ENCODE measurements at places on chromosomes 13 and 19. TPM values are rescaled to one million over a fixed set of nuclear protein-coding genes. Genes with fewer than 3 reads are reported as not detected.

- DNase-seq, result no peak
Measured at GRCh38 chr19:1169411-1169791, 4.7 kb downstream of the SBNO2 start.

- no peak for DNase-seq
Measured at GRCh38 chr13:35690581-35691207, 214.2 kb upstream of the MAB21L1 start.

- no peak for DNase-seq
Measured at GRCh38 chr19:18682807-18683108, 722 bp upstream of the CRTC1 start.

GRCh38 chr13:30718661-30719524 lies 16.4 kb upstream of the ALOX5AP start:
- no peak for DNase-seq

GRCh38 chr13:28121224-28121623 lies 17.1 kb upstream of the PAN3 start:
- no peak for DNase-seq

ACOD1 gene
- total RNA-seq, result not detected

KLK10 gene
- total RNA-seq, result not detected

DNA sequence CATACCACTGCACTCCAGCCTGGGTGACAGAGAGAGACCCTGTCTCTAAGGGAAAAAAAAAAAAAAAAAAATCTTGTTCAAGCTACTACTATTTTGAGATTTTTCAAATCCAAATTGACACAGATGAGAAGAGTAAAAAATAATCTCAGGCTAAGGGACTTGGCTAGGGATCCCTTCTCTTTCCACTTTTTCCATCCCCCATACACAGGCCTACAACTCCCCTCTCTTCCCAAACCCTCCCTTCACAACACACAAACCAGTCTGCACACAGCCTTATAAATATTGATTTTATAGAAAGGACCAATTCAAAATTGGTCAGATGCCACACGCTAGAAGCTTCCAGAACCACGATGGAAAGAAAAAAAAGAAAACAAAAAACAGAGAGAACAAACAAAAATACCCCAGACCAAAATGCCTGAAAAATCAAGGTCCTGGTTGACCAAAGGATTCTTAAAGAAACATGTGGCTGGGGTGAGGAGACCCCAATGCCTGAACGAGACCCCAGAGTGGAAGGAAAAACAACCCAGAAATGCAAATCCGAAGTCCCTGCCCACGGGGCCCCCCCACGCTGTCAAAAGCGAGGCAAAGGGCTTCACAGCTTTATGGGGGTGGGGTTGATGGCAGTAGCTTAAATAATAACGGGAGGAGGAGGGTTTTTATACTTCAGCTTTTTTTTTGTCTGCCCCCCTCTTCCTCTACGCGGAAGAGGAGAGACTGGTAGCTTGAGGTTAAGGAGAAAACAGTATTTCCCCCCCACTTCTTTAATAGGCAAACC lies 18.1 kb downstream of the QPCTL start:
- no peak for DNase-seq

DNA sequence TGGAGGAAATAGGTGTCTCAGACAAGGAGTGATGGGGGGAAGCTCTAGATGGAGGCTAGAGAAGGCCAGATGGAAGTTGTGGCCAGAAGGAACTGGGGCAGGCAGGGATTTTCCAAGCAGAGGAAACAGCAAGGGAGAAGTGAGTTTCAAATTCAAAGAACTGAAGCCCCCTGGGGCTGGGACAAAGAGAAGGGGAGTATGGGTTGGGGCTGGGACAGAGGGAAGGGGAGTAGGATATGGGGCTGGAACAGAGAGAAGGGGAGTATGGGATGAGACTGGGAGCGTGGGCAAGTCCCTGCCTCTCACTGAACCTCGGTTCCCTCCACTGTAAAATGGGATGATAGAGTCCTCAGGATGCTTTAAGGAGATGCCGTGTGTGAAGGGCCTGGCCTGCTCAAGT lies 1.9 kb upstream of the GTF2F1 start:
- DNase-seq, result no peak

GRCh38 chr19:18280247-18281081 lies 958 bp downstream of the JUND start:
- DNase-seq, result peak; percentile 49

SLITRK6 gene
- total RNA-seq, result 3.6 TPM

- DNase-seq, result no peak
Measured at GRCh38 chr13:80888390-80888789, 547.5 kb upstream of the SPRY2 start.

GRCh38 chr13:21061029-21061763 lies at the start of gene LATS2:
LATS2 (minus strand) TSS chr13:21061586; CDS start chr13:21046026, 15,560 bp downstream.
- peak; percentile 94 for DNase-seq

ZNF285 gene
- total RNA-seq, result 14.3 TPM

DNA sequence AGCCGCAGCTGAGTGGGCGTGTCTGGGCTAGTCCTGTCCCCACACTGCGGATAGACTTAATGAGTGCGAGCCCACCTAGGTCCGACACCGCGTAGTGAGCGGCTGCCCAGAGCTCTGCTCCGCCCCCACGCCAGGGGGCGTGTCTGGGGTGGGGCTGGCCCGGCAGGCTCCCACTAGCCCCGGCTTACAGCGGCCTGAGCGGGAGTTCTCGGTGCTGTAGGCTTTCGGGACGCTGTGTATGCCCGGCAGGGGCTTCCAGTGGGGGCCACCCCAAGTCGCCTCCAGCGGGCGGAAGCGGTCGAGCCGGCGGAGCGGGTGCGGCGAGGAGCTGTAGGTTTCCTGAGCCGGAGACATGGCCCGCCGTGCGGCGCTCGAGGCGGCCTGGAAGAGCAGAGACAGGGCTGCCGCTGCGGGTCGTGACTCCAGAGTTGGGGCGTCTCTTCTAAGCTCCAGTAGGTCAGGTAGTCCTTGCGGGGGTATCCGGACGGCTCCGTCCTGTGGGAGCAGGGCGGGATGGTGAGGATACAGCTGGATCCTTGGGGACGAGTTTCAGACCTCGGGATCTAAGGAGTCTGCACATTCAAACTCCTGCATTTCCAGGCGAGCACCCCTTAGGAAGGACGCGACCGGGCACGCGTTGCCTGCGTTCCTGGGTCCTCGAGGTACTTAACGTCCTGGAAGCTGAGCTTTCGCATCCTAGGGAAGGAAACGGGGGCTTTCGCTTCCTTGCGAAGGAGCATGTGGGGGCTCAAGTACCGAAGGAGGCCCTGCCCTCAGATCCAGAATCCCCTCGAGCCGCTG lies 1.2 kb downstream of the CGB7 start:
- DNase-seq, result peak; percentile 51

- no peak for DNase-seq
Measured at GRCh38 chr13:30638301-30638700, 20.6 kb downstream of the USPL1 start.

RNASEH2A gene
- total RNA-seq, result 37.4 TPM

OLFM4 gene
- not detected for total RNA-seq

- no peak for DNase-seq
Measured at GRCh38 chr13:31982124-31982523, 49.5 kb upstream of the FRY start.

HSPB6 gene
- 0.33 TPM for total RNA-seq

- DNase-seq, result no peak
Measured at GRCh38 chr13:52644108-52644507, 1.9 kb downstream of the HNRNPA1L2 start.

GRCh38 chr13:48405875-48406274 lies 7.0 kb downstream of the LPAR6 start:
- no peak for DNase-seq

DNA sequence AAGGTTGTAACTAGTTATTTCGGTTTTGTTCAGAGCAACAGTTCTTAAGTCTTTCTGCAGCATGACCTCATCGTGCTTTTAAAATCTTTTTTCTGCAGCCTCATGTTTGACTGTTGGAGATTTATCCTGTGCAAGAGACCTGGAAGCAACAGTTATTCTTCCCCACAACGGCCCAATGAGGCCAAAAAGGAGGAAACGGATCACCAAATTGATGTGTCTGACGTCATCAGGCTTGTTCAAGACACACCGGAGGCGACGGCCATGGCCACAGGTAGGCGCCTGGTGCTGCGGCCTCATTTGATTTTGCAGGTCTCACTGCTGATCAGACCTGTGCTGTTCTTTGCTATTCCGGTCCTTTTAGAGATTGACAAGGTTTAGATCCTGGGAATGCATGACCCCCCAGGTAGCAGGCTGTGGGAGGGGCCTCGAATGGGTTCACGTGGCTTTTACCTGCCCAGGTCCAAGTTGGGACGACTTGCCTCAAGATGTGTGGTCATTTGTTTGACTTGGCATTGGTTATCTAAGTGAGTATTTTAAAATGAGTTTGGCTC lies 66.8 kb upstream of the MCF2L start:
- DNase-seq, result no peak

SIGLEC7 gene
- not detected for total RNA-seq

CHAF1A gene
- total RNA-seq, result 48.2 TPM

ZNF440 gene
- 21.9 TPM for total RNA-seq

DNA sequence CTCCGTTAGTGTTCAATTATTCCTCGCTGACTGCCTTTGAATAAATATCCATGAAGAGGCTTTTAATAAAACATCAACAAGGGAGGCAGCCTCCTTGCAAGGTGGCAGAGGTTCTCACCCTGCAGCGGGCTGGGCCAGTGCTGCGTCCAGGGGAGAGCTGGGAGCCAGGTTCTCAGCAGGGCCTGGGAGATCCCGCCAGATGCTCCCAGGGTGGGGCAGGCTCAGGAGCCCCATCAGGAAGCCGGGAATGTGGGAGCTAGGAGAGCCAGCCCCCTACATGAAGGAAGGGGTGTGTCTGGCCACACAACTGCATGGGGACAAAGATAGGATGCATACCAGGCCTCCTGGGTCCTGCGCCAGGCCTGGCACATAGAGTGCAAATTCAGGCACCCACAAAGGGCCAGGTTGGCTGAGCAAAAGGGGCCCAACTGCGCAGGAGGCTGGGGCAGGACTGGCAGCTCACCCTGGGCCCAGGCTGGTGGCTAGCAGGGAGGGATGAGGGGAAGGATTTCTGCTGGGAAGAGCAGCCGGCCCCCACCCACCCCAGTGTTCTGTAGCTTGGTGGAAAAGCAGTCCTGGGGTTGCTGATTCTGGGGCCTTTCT lies 22.8 kb downstream of the VSTM2B start:
- no peak for DNase-seq

DNA sequence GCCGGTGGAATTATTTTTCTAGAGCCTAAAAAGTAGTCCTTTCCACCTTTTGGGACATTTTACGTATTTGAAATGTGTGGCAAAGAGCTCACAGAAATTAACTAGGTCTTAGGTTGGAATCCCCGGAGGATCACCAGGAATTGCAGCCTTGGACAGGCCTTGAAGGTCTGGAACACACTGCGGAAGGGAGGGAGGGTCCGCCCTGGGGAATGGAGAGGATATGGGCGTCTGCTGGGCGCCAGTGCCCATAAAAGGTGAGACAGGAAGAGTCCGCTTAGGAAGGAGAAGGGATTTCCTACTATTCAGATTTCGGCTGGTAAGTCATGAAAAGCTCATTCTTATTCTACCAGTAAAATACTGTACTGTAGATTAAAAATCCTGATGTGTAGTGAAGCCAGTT lies 111.9 kb downstream of the COL4A2 start:
- DNase-seq, result no peak

- no peak for DNase-seq
Measured at GRCh38 chr13:20583803-20584293, 16.9 kb downstream of the IFT88 start.

- DNase-seq, result no peak
Measured at GRCh38 chr19:32837531-32837930, 32.0 kb downstream of the SLC7A9 start.

PGLYRP1 gene
- not detected for total RNA-seq

- DNase-seq, result no peak
Measured at GRCh38 chr19:40519352-40520322, 52.8 kb downstream of the SPTBN4 start.

DNA sequence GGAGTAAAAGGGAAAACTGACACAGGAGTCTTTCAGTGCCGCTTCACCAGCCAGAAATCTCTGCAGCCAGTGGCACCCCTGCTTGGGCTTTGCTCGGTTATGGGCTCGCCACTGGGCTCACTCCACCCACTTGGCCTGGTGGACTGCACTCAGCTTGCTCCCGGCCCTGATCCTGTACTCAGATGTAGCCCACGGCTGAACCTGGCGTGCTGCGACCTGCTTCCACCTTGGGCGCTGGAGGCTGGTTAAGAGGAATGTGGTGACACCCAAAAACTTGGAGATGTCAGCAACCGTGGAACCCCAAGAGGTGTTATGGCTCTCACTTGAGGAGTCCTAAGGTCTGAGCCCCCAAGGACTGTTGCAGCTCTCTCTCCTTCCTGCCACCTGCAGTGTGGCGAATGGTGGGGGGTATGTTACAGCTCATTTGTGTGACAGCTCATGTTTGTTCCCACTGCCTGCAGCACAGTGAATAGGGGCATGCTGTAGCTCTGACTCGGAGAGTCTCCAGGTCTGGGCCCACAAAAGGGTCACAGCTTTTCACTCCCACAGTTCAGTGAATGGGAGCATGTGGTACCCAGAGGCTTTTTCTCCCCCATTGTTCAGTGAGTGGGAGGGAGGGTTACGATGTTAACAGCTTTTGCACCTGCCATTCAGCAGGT lies 1124.5 kb upstream of the ATXN8OS start:
- no peak for DNase-seq

- no peak for DNase-seq
Measured at GRCh38 chr13:51361106-51361505, 21.6 kb downstream of the SERPINE3 start.

GPR4 gene
- not detected for total RNA-seq

- DNase-seq, result peak; percentile 39
Measured at GRCh38 chr19:55643003-55643886, at the start of gene ZNF581. ZNF581 (plus strand) TSS chr19:55643649; CDS start chr19:55644572, 923 bp downstream.

DLEU7 gene
- 0.50 TPM for total RNA-seq

- DNase-seq, result no peak
Measured at GRCh38 chr13:23995283-23996073, 98.2 kb upstream of the C1QTNF9B start.

- DNase-seq, result no peak
Measured at GRCh38 chr19:58209577-58209976, 19.1 kb upstream of the ZNF544 start.

DNA sequence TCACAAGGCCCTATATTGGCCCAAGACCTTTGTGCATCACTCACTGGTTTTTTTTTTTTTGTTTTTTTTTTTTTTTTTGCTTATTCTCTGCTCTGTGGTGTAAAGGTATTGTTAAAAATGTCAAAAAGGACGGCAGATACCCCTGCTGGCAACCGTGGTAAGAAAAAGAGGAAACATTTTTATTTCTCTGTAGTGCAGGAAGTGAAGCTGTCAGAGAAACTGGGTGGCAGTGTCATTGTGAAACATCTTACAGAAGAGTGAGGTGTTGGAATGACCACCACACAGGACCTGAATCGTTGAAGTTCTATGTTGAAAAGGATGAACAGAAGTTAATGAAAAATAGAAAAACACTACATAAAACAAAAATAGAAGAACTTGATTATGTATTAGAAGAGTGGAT lies 346.4 kb downstream of the FGF9 start:
- no peak for DNase-seq
